ENCODE measurements at places on chromosomes 6 and 20.

DNA sequence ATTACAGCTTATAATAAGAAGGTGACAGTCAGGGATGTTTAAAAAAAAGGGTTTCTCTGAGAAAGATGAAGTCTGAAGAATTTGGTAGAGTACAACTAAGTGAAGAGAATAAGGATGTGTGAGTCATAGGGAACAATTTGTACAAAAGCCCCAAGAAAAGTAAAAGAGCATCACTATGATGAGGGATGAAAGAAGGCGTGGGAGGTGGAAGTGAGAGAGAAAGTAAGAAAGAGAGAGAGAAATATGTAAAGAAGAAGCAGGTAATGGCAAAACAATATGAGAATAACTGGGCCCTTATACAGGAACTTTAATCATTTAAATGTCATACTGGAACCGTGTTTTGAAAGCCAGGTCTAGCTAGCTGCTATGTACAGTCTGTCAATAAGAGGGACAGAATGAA is 179.4 kb downstream of the ASCC3 start:
- DNase-seq, result no peak

GRCh38 chr6:1110164-1110563 is 201.7 kb upstream of the FOXQ1 start:
- peak; percentile 54 for DNase-seq

- DNase-seq, result peak; percentile 27
Observed at GRCh38 chr6:97215157-97215769, 67.8 kb downstream of the MMS22L start.

DNA sequence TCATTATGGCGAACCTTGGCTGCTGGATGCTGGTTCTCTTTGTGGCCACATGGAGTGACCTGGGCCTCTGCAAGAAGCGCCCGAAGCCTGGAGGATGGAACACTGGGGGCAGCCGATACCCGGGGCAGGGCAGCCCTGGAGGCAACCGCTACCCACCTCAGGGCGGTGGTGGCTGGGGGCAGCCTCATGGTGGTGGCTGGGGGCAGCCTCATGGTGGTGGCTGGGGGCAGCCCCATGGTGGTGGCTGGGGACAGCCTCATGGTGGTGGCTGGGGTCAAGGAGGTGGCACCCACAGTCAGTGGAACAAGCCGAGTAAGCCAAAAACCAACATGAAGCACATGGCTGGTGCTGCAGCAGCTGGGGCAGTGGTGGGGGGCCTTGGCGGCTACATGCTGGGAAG is 22.5 kb upstream of the PRND start:
- DNase-seq, result no peak

DNA sequence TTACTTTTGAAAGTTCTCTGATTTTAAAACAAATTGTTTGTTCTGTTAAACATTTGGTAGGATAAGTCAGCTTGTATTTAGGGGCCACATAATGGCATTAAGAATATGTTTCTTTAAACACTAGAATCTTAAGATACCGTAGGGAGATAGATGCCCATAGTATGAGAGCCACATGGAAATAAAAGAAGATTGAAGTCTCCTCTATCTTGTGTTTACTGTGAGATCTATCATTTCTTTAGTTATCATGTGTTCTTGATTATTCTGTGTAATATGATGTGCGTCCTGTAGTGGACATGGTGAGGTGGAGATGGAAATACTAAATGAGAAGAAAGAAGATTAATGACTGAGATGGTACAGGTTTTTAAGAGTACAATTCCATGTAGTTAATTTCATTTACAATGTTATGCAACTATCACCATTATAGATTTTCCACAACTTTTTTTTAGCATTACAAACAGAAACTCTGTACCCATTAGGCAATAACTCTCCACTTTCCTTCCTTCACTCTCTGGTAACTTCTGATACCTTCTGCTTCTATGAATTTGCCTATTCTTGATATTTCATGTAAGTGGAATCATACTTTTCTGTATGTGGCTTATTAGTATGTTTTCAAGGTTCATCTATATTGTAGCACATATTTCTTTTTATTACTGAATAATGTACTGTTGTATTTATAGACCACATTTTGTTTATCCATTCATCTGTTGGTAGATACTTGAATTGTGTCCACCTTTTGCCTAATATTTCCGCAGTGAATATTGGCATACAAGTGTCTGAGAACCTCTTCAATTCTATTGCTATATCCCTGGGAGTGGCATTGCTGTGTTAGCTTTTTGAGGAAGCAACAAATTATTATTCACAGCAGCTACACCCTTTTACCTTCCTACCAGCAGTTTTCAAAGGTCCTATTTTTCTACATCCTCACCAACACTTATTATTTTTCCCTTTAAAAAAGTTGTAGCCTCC is 11.5 kb downstream of the RNF146 start:
- no peak for DNase-seq

DNA sequence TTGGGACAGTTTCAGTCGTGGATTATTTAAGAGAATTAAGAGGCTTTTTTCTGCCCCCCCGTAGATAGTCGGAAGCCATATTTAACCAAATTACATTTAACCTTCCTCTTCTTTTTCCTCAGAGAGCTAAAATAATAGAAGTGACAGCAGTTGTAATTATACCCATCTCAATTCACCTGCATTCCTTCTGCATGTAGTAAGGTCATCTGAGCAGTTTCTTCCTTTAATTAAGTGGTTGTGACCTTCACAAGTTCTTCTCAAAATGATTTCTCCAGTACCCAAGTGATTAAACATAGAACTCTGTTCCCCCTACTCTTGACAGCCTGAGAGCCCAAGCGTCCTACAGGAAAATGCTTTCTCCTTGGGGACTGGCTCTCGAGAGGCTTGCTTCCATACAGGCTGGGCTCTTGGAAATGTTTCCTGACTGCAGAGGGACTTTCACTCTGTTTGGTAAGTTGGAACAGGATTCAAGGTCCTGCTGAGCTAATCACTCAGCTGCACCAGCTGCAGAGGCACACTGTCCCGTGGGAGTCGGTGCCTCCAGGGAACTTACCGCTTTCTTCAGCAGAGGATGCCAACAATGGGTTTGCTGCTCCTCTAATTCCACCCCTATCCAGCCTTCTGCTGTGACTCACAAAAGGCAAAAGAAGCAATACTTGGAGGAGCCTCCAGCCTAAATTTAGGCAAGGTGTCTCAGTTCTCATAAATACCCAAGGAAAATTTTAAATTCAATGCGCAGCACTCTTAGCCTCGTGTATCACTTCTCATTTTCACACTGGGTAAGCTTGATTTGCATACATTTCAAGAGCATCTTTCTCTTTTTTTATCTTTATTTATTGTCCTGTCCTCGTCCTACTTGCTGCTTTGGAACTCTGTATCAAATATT is 414.9 kb downstream of the KIF16B start:
- DNase-seq, result no peak

GRCh38 chr6:150751296-150751695 is 114.2 kb upstream of the MTHFD1L start:
- DNase-seq, result peak; percentile 34

DNA sequence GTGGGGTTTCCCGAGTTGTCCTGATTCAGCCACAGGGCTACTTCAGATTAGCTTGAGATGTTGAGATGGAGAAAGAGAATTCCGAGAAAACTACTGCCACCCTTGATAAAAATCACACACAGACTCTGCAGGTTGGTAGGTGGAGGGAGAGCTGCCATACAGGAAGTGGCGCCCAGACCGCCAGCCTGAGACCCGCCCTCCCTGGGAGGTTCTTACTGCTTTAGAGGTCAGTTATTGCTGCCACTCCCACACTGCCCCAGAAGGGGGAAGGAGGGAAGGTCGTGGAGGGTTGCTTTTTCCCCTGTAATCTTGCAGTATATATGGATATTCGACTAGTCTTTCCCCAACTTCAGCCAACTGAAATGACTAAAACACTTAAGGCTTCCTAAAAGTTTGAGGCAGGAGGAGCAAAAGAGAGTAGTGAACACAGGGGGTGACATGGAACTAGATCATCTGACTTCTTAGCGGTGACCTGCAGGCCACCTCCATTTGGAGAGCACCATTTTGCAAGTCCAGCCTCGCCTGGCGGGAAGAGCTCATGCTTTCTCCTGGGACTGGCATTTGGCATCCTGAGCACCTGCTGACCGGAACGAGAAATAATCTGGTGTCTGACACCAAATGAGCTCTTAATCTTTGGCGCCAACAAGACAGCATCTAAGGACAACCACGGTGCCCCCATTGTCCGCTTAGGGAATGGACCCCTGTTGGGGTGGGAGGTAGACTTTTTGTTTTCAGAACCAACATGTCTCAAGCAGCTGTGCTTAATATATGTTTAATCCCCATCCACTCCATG is 35.7 kb upstream of the SLC22A1 start:
- DNase-seq, result no peak

DNA sequence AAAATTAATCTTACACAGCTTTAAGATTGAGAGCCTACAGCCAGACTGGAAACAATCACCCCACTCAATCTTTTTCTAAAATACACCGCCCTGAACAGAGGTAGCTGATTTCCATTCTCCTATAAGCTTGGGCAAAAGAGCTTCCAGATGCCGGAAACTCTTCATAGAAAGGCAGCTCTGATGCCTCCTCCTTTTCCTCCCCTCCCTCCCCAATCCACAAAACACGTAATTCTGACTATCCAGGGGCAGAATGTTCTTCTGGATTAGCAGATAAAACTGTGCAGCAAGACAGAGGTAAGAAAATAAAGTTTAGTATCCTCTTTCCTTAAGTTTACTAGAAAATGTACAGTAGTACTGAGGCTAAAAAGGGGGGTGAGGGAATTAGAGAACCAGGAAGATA is 15.8 kb downstream of the ADNP start:
- DNase-seq, result no peak
